ENCODE measurements at places on chromosomes 7 and 10.

- DNase-seq, result no peak
Measured at GRCh38 chr7:116998567-116999175, 45.4 kb downstream of the ST7 start.

GRCh38 chr10:71075759-71076472 lies 136.5 kb upstream of the UNC5B start:
- DNase-seq, result no peak

GRCh38 chr10:76333326-76333725 lies 901.9 kb downstream of the LRMDA start:
- DNase-seq, result no peak

DNA sequence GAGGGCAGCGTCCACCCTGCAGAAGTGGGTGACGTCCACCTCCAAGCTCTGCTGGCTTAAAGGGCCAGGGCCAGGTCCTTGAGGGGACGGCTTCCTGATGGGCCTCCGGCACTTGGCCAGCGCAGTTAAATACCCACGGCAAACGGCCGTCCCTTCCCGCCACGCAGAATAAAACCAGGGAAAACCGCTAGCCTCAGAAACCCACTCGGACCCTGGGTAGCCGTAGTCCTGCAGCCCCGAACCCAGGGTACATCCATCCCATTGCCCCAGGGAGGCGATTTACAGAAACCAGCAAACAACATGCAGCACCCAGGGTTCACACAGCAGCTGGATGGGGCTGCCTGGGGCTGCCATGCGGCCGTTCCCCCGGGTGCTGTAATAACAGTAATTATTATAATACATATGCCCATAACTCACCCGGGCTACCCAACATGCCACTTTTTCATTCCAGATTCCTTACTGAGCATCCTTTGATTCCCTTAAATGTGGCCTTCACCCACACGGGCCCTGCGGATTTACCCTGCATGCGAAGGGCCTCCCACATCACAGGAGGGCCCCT lies 81.5 kb upstream of the PDGFA start:
- no peak for DNase-seq

GRCh38 chr10:18010050-18010449 lies 58.3 kb downstream of the SLC39A12 start:
- DNase-seq, result no peak

- no peak for DNase-seq
Measured at GRCh38 chr7:91941450-91941849, 788 bp downstream of the AKAP9 start.

- no peak for DNase-seq
Measured at GRCh38 chr10:35388197-35388596, 51.9 kb downstream of the CCNY start.

- no peak for DNase-seq
Measured at GRCh38 chr10:110863956-110864355, 7.8 kb upstream of the PDCD4 start.

DNA sequence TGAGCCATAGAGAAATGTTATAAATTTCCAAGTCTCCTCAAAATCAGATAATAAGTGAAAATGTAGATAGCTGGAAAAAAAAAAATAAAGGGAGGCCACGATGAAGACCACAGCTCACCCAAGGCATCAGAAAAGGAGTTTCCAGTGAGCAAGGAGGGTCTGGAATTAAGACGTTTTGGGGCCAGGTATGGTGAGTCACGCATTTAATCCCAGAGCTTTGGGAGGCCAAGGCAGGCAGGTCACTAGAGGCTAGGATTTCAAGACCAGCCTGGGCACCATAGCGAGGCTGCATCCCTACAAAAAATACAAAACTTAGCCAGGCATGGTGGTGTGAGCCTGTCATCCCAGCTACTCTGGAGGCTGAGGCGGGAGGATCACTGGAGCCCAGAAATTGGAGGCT lies 65.5 kb downstream of the ASB13 start:
- DNase-seq, result no peak

GRCh38 chr7:90597563-90598253 lies 1.6 kb downstream of the CDK14 start:
- no peak for DNase-seq

DNA sequence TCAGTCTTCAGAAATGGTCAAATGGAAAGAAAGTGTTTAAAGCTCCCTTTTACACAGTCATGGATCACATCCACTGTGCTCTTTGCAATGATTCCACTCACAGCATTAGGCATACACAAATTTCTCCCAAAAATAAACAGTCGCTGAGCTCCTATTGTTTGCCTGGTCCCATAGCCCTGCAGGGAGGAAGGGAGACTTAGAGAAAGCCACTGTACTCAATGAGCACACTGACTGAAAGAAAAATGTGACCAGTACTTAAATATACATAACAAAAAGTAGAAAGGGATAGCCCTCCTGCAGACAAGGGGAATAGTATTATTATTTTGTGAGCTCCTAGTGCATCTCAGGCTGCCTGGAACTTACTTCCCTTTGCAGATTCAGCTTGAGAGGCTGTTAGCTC lies 853.2 kb downstream of the GRID1 start:
- DNase-seq, result no peak

- no peak for DNase-seq
Measured at GRCh38 chr7:12570534-12571461, at the start of gene SCIN. TSS of gene SCIN (plus strand) at chr7:12570720. CDS start at chr7:12570787, 67 bp downstream.

DNA sequence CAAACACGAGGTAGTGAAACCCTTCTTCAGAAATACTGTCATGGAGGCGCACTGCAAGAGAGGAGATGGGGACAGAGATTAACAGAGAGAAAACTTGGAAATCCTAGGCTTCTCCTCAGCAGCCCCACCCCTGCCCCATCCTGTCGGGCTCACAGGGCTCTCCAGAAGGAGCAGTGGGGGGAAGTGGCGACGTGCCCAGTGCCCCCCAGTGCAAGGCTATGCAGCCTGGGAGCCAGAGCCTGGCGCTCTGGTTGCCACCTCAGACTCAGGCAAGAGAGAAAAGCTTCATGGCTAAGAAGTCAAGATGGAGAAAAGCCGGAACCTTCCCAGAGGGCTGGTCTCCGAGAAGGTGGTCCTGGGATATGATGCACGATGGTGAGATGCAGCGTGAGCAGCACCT lies 21.2 kb downstream of the CAMK2G start:
- no peak for DNase-seq

DNA sequence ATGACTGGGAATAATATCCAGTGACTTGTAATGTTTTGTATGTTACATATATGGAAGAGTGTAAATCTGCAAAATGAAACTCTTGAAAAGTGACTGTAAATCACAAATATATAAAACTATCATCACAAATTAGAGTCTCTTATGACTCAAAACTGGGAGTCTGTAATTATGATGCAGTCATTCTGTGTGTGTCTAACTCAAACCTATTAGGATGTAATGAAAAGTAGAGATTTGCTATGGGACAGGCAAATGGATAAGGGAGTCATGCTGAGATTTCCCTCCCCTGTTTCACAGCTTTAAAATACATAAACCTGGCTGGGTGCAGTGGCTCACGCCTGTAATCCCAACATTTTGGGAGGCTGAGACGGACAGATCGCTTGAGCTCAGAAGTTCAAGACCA lies 8.6 kb upstream of the HKDC1 start:
- no peak for DNase-seq

DNA sequence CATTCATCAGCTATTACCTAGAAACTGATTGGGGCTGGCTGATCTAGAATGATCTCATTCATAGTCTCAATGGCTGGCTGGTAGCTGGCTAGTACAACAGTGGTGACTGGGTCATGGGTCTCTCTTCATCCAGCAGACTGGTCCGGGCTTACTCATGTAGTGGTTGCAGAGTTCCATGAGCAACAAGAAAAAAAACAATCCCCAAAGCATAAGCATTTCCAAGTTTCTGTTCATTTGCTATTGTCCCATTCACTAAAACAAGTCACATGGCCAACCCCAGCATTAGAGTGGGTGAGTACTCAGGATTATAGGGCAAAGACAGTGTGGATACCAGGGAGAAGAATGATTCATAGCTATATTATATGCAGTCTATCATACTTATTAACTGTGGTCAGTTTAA lies 85.2 kb upstream of the SEMA3C start:
- DNase-seq, result no peak

- no peak for DNase-seq
Measured at GRCh38 chr10:131617113-131617858, 283.5 kb upstream of the PPP2R2D start.

GRCh38 chr7:6384327-6384726 lies 63.4 kb downstream of the DAGLB start:
- no peak for DNase-seq

GRCh38 chr10:2610946-2611345 lies 456.4 kb upstream of the PFKP start:
- DNase-seq, result no peak

- no peak for DNase-seq
Measured at GRCh38 chr7:158272509-158273137, 315.0 kb downstream of the PTPRN2 start.

DNA sequence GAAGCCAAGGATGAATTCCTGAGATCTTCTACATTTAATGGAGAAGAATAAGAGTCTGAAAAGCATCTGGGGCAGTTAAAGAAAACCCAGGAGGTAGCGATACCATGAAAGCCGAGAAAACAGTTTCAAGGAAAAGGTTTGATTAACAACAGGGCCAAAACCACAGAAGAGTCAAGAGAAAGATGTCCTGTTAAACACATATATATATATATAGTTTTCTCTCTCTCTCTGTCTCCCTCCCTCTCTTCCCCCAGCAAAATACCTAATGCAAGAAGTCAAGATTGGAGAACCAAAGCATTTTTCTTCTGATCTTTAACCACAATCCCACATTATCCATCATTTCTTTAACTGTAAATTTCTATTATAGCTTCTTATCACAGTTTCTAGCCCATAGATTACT lies 261.4 kb downstream of the SNX13 start:
- no peak for DNase-seq

DNA sequence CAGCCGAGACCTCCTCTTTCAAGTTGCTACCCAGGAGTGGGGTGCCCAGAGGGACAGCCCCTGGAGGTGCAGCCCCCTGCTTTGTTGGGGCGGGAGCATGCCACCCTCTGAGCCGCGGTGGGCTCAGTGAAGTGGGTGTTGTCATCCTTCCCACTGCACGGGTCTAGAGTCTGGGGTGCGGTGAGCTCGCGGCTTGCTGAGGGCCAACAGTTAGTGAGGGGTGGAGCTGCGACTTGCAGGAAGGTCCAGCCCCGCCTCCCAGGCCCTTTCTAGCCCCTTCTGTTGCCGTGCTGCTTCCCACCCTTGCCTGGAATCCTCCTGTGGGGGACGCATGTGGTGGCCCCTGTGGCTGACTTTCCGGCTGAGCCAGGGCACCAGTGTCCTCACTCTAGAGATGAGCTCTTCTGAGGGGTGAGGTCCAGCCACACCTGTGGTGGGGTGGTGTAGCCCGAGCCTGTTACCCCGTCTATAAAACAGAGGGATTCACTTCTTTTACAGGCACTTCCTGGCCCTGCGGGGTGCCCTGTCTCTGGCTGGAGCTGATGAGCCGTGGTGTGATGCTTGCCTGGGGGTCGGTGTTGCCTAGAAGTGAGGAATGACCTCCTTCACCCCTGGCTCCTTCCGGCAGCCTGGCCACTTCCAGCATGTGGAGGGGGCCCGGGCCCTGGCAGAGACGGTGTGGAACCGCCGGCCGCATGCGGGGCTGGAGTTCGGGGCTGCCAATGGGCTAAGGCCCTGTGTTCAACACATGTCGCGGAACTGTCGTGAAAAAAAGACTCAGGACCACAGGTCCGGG lies 127.9 kb downstream of the FAM53B start:
- no peak for DNase-seq

- no peak for DNase-seq
Measured at GRCh38 chr10:16466001-16466400, 29.2 kb downstream of the PTER start.

- no peak for DNase-seq
Measured at GRCh38 chr7:46071076-46071475, 150.0 kb upstream of the IGFBP3 start.

- DNase-seq, result no peak
Measured at GRCh38 chr10:20254078-20254477, 437.8 kb downstream of the PLXDC2 start.
